ENCODE measurements at places on chromosomes 12 and 14. TPM values are rescaled to one million over a fixed set of nuclear protein-coding genes. Genes with fewer than 3 reads are reported as not detected.

The FOXG1 gene
- total RNA-seq: not detected

The CACNA2D4 gene
- total RNA-seq: 3.6 TPM

The SLC25A47 gene
- not detected for total RNA-seq

The CMTM5 gene
- total RNA-seq: 4.6 TPM

The GPRC5D gene
- not detected for total RNA-seq

The SYCP3 gene
- 0.36 TPM for total RNA-seq

The SLC39A2 gene
- not detected for total RNA-seq

The SPATS2 gene
- total RNA-seq: 11.7 TPM

DNA sequence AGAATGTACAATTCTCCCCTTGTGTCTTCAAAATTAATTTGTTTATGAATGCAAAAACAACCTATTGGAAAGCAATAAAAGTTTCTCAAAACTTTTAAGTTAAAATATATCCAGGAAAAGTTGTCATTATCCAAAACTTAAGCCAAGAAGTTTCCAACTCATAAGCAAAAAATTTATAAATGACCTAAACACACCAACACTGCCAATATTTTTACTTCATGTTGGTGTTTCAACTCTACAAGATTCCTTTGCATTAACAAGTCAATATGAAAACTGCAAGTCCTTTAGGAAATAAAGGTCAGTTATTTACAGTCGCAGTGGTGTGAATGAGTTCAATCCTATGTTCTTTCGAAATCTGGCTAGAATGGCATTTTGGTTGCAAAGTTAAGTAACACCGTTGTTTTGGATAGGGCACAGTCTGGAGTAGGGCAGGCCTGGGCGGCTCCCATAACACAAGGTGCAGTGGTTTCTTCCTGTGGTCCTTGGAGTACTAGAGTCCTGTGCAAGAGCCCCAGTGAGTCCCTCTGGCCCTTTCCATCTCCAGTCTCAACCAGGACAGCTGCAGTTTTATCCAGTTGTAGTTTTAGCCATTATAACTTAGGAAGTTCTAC lies 151.4 kb downstream of the MED13L start:
- no peak for DNase-seq

DNA sequence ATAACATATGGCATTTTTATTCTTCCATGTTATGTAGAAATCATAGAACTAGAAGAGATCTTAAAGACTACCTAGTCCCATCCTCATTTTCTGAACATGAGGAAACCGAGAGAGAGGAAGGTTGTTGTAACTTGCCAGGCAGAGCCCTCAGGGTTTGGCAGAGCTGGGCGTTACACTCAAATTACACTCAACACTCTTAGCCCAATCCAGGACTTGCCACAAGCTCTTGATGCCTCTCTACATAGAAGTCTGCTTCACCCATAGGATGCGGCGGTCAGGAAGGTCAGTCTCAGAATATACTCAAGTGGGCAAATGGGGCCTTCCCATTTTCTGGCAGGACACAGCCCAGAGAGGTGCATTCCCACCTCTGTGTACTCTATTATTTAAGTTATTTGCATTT lies 208.1 kb downstream of the ZFP36L1 start:
- no peak for DNase-seq

DNA sequence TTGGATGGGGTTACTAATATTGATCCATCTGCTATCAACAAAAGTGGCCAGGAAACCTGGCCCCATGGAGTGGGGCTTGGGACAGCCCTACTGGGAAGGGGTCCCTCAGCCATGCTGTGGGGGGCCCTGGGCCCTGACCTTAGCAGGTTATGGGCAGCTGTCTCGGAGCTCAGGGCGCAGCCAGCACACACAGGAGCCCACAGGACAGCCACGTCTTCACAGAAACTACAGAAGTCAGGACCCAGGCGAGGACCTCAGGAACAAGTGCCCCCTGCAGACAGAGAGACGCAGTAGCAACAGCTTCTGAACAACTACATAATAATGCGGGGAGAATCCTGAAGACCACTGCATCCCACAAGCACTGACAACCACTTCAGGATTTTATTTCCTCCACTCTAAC lies 11.9 kb upstream of the FKBP11 start:
- DNase-seq: no peak

GRCh38 chr12:78439666-78440065 lies 424.9 kb upstream of the SYT1 start:
- peak; percentile 52 for DNase-seq

DNA sequence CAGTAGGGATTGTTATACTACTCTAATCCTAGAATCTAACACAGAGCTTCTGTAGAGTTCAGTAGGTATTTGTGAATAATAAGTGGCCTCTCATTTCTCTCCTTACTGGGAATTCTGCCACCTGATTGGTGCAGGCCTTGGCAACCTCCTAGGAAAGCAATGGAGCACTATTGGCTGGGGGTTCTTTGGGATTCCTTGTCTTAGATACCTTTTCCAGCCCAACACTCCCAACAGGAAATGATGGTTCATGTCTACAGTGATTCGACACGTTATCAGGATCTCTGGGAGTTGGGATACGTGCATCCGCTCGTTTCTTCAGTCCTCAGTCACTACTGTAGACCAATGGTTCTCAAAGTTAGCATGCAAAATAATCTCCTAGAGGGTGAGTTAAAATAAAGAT lies 67.4 kb downstream of the ELK3 start:
- DNase-seq: no peak

DNA sequence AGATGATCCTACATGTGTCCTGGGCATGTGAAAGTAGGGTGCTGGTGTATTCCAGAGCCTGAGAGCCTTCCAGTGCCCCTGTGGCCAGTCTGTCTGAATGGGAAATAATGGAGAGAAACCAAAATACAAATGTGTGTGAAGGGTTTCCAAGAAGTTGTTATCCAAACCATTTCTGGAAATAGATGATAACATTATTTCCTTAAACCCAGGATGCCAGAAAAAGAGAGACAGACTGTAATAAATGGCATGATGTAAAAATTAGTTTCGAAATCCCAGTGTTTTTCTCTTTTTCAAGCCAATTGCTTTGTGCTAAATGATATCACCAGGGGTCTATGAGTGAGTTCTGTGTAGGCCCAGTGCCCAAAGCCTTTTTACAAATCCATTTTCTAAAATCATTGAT lies 175.3 kb downstream of the PHLDA1 start:
- DNase-seq: no peak

GRCh38 chr14:98368221-98368620 lies 903.8 kb downstream of the BCL11B start:
- no peak for DNase-seq

- no peak for DNase-seq
These were observed 48.2 kb upstream of the PNMA1 start for GRCh38 chr14:73762375-73762822.

DNA sequence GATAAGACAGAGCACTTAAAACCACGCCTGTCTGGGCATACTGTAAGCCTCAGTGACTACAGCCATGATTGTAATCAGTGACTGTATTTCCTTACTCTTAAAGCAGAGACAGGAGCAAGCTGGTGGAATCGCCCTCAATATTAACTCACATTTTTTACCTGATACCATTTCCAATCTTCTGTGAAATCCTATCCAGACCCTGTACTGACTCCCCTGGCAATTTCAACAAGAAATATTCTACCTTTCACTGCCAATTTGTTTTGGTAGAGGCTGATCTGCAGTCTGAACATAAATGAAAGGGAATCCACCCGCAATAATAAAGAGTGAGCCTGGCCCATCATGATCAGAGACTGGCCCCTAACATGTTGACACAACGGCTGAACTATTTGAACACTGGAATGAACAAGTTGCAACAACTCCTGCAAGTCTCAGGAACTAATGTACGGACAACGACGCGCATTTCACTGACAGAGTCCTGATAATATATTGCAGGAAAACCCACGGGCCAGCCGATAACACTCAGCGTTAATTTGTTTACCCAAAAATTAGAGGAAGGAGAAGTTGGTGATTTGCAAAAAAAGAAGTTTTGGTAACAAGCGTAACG lies 195.5 kb upstream of the BTG1 start:
- DNase-seq: no peak

- no peak for DNase-seq
These were observed 32.4 kb upstream of the ULK1 start for GRCh38 chr12:131862084-131862441.

DNA sequence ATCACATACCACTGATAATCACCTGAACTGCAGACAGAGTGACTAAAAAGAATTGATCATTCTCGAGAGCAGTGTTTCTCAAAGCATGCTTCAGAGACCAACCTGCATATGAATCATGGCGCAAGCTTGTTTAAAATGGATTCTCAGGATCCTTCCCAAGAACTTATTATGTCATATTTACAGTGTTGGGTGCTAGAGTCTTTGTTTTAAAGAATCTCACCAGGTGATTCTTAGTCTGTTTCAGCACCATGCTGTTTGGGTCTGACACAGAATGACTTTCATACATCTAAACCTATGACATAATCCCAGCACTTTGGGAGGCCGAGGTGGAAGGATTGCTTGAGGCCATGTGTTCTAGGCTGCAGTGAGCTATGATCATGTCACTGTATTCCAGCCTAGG lies 31.3 kb upstream of the SSPN start:
- DNase-seq: no peak

GRCh38 chr14:74765721-74766120 lies 2.6 kb downstream of the YLPM1 start:
- DNase-seq: no peak
